ENCODE measurements at places on chromosomes 6 and 20.

DNA sequence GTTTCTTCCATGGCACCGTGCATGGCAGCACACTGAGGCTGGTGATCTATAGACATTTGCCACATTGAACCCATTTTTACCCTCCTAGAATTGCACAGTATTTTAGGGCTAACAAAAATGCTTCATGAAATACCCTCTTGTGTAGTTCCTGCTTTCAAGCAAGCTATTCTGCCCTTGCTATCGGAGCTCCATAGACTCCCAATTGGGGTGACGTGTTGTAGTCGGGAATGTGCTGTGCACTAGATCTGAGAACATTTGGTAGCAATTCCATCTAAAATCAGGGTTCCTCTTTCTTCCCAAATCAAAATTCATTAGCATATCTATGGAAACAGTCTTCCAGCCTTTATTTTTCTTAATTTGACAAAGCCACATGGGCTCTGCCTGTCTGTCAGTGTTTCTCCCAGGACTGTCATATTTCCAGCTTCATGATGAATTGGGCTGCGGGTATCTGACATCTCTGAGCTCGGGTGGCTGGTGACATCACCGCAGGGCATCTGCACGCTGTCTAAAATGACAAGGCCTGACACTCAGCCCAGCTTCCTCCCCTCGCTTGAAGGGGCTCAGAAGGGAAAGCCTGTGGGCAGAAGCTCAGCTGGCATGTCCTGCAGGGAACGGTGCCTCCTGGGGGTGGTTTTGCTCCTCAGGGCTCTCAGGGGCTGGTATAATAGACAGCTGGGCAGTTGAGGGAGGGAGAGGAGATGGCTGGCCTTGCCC lies 406.4 kb downstream of the QKI start:
- no peak for DNase-seq

- no peak for DNase-seq
These were observed 196.9 kb downstream of the LRFN2 start for GRCh38 chr6:40390144-40390800.

GRCh38 chr20:36794116-36794474 lies 20.5 kb upstream of the DSN1 start:
- DNase-seq, result no peak

DNA sequence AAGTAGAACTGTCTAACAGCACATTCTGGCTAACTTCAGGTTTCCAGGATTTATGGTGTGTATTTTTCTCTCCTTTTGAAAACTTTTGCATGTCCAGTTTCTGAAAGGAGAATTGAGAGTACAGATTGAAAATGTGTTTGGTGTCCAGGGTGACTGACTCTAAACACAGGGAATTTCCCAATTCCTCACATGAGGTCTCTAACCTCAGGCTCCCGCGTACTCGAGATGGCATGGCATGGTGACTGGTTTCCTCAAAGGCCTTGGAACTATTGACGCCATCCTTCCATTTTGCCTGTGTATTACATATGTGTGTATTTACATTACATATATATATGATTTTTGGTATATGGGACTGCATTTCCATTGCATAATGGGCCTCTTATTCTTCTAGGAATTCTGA lies 52.5 kb downstream of the PRND start:
- DNase-seq, result no peak

GRCh38 chr20:40323361-40323794 lies 365.7 kb downstream of the MAFB start:
- no peak for DNase-seq

- DNase-seq, result no peak
These were observed 5.9 kb downstream of the ZSCAN31 start for GRCh38 chr6:28330041-28330440.

DNA sequence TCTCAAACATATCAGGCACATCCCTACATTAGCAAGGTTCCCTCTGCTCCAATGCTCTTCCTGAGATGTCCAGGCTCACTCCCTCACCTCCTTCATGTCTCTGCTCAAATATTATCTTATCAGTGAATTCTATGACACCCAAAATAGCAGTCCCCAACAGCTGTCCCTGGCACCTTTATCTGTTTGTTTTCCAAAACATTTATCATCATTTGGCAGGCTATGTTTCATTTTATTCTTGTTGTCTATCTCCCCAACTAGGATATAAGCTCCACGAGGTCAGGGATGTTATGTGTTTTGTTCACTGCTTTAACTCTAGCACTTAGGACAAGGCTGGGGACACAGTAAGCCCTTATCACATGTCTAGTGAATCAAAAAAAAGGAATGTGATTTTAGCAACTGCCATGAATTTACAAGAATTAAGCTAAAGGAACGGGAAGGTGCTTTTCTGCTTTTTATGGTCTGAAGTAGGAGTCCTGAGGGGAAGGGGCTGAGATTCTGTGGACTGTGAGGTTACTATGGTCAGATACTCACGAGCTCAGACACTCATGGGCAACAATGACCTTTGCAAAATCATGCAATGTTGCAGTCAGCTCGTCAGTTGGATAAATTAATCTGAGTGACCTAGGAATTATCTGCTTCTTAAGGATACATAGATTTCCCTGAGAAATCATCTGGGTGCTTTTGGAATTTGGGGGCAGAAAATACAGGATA lies 1.9 kb upstream of the IL22RA2 start:
- DNase-seq, result no peak

DNA sequence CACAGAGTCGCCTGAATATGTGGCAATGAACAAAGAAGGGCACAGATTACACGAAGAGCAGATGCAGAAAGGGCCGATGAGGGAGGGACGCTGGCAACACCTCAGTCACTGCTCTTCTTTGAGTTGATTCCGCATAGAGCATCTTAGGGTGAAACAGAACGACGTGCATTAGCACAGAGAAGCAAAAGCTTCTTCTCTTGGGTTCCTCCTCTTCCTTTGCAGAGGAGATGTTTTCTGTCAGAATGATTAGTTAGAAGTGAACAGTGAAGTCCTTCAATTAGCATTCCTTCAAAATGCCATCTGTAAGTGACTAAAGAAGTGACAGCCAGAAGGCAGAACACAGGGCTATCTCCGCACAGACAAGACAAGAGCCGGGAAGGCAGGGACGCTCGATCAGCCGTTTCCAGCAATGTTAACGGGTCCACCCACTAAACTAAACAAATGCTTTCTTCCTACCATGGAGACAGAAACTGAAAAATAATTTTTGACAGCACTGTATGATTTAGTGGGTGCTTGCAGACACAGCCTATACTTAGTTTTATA lies 219.8 kb upstream of the AGPAT4 start:
- DNase-seq, result no peak

DNA sequence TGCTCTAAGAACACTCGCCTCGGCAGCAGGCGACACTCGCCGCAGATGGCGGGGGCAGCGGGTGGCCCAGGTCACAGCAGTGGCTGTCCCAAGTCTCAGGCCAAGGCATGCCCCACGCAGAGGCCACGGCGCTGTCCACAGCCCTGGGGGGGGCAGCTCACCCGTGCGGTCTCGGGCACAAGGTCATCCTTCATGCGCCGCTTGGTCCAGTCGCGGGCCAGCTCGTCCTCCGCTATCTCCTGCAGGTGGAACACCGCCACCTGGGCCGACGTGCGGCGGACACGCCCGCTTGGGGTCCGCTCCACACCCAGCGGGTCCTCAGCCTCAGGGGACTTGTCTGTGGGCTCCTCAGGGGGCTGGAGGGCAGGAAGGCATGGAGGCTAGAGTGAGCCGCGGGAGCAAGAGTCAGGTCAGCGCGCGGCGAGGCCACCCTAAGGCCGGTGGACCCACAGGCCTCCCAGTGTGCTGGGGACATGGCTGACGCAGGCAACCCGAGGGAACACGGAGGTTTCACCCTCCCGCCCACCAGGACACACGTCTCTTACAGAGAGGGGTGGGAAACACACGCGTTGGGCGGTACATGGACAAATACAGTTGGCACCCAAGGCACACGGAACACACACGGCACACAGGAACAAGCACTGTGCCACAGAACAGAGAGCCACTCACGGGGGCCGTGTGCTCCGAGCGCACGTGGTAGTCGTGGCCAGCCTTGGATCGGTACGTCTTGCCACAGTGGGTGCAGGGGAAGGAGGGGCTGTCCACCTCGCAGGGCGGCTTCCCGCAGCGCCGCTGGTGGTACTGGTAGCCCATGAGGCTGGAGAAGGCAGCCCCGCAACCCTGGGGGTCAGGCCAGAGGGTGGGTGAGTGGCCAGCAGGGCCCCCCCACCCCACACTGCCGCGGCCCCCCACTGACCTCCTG lies 6.5 kb upstream of the UCKL1 start:
- no peak for DNase-seq

GRCh38 chr20:53498341-53498740 lies 95.3 kb downstream of the ZNF217 start:
- no peak for DNase-seq

DNA sequence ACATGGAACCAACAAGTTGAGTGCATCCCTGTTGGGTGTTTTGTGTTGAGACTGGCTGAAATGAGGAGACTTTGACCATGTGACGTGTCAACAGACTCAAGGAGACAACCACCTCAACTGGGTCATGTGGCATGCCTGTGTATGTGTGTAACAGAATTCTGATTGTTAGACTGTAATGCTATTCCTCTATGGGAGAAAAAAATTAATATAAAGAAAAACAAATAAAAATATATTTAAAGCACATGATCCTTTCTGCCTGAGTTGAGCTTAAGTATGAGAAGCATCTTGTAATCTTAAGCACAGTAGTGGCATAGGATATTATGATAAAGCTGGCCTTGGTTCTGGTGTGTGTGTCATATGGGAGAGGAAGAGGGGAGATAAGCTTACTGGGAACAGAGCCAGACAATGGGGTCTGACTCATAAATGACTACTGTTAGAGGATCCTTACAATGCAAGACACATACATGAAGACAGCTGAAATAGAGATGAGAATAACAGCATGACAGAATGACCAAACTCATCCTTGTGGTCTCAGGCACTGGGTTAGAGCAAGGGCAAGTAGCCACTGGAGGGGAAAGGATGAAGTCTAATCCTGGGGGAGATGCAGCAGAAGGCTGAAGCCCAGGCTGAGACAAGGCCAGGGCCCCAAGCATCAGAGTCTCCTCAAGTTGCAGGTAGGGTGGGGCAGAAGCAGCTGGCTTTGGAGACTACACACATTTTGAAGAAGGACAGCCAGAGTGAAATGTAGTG lies 9.2 kb downstream of the TP53INP2 start:
- peak; percentile 21 for DNase-seq

DNA sequence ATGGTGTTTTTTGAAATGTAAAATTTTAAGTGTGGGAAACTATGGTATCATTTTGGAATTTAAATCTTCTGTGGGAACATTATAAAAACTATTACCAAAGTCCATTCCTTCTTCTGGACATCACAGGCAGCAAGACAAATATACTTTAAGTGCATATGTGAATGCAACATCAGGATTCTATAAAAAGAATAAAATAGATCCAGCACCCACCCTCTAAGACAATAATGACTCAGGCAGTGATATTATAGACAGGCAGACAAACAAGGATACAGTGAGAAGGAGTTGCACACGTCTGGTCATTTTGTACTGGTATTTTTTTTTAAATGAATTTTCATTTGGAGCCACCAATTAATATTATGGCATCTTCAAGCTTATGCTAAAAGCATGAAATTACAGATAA lies 21.1 kb upstream of the NEDD9 start:
- no peak for DNase-seq

- DNase-seq, result no peak
These were observed 5.4 kb downstream of the CTSZ start for GRCh38 chr20:59001449-59002171.

- no peak for DNase-seq
These were observed 44.8 kb downstream of the MEP1A start for GRCh38 chr6:46838033-46838432.

- no peak for DNase-seq
These were observed 174.6 kb downstream of the KHDC1L start for GRCh38 chr6:73050706-73051105.

- DNase-seq, result peak; percentile 28
These were observed 39.6 kb downstream of the SLC23A2 start for GRCh38 chr20:4961746-4962145.

- peak; percentile 74 for DNase-seq
These were observed 95.1 kb upstream of the OLIG3 start for GRCh38 chr6:137589067-137589848.

DNA sequence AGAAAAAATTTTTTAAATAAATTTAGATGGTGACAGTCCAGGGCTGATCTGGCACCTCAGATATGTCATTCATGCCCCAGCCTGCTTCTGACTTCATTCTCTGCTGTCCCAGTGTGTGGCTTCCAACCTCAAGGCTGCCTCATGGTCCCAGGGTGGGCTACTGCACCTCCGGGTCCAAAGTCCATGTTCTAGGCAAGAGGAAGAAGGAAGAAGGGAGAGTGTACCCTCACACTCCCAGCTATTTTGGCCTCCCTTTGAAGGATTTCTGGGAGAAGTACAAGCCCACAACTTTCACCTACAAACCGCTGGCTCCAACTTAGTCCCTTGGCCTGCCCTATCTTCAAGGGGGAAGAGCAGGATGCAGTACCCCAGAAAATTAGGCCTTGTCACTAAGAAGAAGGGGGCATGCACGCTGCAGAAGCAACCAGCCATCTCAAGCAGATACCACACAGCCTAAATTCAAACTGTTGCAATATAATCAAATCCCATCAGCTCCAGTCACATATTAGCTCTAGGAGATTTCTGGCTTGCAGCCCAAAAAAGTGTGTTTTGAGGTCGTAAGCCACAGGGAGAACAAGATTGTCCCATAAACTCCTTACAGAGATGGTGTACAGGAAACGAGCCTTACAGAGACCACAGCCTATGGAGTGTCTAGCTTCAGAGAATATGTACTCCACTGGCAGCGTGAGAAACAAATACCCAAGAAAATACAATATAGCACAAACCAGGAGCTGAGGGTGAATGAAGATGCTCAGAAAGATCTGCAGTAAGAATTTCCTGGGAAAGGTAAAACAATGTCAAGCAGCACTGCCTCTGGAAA lies 906 bp upstream of the BTN3A2 start:
- peak; percentile 34 for DNase-seq

DNA sequence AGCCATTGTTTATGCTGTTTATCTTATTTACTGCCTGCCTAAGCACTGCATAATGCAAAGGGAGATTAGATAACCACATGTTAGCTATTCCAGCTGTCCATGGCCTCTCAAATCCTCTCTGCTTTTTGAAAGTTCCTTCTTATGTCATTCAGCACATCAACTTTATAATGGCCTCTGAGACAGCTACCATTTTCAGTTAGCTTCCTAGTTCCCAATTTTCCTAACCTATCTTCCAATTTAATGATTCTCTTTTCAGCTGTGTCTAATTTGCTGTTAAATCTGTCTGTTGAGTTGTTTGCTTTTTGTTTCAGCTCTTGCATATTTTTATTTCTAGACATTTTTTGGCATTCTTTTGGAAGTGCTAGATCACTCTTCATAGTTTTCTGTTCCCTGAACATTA lies 173.4 kb upstream of the PLCB4 start:
- DNase-seq, result no peak

GRCh38 chr6:169220068-169220964 lies 33.3 kb downstream of the THBS2 start:
- DNase-seq, result no peak

GRCh38 chr6:109373331-109373730 lies 8.9 kb downstream of the CD164 start:
- DNase-seq, result peak; percentile 18

DNA sequence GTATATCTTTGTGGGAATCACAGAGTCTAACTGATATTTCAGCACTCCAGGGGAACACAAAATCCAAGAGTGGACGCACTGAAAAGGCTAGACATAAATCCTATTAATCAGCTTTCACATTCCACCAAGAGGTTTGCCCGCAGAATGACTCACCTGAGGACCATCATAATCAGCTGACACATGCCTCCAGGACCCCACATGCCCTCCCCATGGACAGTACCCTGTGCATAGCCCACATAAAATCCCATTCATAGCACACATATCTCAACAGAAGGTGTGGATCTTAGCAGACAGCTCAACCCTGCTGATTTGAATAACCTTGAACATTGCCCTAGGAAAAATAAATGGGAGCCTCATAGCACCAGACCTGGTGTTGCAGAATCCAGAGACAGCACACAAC lies 246.8 kb upstream of the TENT5A start:
- no peak for DNase-seq
